ENCODE measurements at places on chromosomes 11 and 22.

GRCh38 chr11:106292526-106292925 lies 215.1 kb downstream of the AASDHPPT start:
- no peak for DNase-seq

DNA sequence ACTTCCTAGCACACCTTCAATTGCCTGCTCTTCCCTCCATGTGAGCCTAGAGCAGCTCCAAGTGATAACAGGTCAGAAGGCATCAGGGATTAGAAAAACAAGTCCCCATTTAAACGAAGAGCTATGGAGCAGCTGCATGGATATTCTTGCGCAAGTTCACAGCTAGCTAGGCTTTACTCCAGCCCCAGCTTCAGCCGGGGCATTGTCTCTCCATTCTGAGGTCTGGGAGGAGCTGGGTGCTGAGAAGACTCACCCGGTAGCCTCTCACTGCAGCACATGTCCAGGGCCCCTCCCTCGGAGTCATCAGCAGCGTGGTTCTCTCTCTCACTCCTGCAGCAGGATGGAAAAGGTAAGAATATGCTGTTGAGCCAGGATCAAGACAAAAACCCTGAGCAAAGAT lies 26.0 kb downstream of the PTPN5 start:
- no peak for DNase-seq

- DNase-seq: no peak
These were observed 17.5 kb upstream of the CDKN1C start for GRCh38 chr11:2902784-2903671.

DNA sequence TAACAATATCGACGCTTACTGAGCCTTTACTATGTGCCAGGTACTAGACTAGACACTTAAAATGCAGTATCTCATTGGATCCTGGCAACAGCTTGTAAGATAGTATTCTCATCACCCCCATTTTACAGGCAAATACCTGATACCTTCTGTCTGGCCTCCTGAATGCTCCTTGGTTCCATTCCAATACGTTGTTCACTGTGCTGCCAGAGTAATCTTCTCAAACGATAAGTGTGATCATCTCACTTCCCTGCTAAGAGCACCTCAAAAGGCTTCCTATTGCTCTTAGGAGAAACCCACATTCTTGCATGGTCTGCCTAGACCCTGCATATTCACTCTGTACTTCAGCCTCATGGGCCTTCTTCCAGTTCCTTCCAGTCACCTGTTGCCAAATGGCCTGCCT lies 1.3 kb upstream of the NRIP3 start:
- no peak for DNase-seq

- DNase-seq: no peak
These were observed 58.8 kb downstream of the ISX start for GRCh38 chr22:35124691-35125219.

DNA sequence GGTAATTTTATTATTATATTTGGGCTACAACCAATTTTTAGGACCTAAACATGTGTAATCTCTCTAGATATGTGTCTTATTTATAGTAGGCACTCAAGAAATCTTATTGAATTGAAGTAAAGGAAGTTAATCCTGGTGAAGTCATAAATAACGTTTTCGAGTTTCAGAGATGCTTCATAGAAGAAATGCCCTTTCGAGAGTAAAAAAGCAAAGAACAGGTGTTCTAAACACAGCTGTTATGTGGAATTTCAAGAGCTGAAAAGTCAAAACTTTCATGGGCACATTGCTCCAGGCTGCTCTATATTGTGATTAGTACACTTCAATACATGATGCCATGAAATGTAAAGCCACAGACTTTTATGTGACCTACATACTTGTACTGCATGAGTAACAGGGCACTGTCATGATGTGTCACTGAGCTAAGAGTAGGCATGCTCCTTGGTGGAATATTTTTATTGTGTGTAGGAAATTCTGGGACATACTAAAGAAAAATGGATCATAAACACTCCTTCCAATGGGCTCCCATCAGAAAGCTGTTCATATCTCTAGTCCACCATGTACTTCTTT lies 7.2 kb upstream of the ELMOD1 start:
- DNase-seq: no peak

GRCh38 chr11:47249378-47249715 lies 733 bp upstream of the ACP2 start:
- DNase-seq: no peak

DNA sequence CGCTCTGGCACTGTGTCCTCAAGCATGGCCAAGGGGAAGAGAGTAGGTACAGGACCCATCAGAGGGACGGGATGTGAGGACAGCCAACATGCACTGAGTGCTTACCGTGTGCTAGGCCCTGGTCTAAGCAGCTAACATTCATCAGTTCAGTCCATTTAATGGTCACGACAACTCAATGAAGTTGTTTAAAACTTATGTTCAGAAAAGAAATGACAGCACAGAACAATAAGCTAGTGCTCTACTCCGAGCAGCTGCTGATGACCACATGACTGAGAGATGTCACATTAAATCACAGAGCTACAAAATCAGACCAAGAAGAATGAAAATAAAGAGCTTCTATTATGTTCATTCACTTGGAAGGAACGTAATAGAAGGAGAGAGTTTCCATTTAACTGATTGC lies 26.3 kb downstream of the PRDM10 start:
- DNase-seq: no peak

DNA sequence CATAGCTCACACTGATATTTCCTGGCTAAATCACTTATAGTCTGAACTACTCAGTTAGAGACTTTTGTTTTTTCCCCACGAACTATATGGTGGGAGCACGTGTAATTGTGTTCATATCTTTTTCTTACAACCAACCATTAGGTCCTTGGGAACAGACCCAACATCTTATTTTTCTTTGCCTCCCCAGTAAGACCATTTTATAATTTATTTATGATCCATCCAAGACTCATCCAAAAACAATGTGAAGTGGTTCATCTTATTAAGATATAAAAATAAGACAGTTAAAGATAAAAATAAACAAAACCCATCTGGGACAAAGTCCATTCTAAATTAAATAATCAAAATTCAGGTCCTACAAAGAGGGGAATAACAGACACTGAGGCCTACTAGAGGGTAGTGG lies 90.8 kb downstream of the FAM168A start:
- DNase-seq: no peak

GRCh38 chr11:123546515-123546914 lies 107.9 kb downstream of the SCN3B start:
- no peak for DNase-seq

GRCh38 chr22:48754611-48755058 lies 1073.0 kb downstream of the BRD1 start:
- DNase-seq: no peak

GRCh38 chr11:69774354-69775162 lies 583 bp downstream of the FGF4 start:
- DNase-seq: no peak

DNA sequence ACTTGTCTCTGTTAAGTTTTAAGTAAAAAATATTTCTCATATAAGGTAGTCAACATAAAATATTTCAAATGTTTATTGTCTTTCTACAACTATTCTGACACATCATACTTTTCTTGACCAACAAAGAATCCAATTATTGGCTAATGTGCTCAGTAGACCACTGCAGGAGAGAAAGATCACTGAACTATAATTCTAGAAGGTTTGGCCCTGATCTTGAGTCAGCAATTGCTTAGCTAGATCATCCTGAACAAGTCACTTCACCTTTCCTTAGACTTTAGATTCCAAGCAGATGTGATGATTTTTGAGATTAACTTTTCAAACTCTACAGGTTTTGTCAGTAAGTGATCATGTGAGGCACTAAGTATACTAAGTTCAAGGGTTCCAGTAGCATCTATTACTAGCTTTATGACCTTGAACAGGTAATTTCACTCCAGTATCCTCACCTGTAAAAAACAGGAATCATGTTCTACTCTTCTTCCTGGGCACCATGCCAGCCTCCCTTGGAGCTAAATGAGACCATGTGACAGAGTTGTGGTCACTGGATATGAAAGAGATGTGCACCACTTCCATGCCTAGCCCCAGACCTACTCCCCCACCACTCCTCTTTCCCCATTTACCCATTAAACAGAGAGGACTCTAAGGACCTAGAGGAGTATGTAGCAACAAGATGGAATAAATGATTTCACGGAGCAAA lies 17.3 kb downstream of the PGM2L1 start:
- no peak for DNase-seq

DNA sequence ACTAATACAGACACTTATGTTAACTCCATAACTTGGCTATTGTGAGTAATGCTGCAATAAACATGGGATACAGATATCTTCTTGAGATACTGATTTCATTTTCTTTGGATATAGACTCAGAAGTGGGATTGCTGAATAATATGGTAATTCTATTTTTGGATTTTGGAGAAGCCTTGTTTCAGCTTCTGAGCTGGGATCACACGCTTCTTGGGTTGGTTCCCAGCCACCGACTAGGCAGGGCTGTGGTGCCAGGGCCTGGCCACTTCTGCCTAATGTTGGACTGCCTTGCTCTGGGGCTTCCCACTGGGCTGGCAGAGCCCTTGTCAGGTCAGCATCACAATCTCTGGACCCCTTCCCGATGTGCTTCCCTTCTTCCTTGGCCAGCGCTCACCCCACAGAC lies 14.0 kb upstream of the MCHR1 start:
- DNase-seq: no peak

Data from activated naive CD4-positive, alpha-beta T cell treated with anti-CD3 and anti-CD28 coated beads, Interleukin-2, amount 50 U/mL, for 16 hours (primary cell).